Iris pigment epithelial cell (primary cell): ENCODE measurements at places on chromosomes 13 and 19.

DNA sequence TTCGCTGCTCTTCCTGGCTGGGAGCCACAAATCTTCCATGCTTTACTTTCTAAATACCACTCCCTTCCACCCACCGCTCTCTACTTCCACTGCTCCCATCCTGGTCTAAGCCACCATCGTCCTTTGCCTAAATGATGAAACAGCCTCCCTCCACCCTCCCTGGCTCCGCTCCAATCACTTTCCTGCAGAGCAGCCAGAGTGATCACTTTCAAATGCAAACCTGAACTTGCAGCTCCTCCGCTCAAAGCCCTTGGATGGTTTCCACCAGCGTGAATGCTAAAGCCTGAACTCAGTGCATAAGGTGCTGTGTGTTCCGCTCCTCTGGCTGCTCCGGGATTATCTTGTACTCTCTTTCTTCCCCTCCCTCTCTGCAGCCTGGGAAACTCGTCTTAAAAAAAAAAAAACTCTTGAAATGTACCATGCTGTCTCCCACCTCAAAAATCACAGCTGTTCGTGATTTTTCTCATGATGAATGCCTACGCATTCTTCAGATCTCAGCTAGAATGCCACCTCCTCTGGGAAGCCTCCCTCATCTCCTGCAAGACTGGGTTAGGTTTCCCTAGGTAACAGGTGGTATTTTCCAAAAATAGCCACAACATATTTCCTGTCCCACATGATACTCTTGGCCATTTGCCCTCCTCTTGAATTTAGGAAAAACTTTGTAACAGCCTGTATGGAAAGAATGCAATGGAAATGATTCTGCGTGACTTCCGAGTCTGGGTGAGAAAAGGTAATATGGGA is 3.7 kb upstream of the SIN3B start:
- DNase-seq: peak; percentile 78

DNA sequence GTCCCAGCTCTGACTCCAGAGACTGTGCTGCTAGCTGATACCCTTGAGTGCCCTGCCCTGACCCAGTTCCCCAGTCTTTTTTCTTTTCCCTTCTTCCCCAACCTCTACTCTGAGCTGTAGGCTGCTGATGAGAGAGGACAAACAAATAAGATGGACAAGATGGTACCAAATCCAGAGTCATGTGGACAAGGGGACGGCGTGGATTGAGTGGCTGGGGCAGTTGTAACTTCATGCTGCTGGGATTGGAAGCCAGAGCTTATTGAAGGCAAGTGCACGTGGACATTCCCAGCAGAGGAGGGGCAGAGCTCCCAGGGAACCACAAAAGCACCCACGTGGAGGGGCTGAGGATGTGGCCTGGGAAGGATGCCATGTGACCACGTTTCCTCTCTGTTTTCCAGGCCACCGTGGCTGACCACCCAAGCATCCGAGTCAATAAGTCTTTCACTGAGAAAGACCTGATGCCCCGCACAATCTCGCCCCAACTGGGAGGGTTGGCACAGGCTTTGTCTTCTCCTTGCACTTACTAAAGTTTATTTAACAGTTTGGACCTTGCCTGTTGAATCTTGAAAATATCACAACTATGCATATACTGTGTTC is 323.3 kb upstream of the ZNF507 start:
- DNase-seq: no peak

DNA sequence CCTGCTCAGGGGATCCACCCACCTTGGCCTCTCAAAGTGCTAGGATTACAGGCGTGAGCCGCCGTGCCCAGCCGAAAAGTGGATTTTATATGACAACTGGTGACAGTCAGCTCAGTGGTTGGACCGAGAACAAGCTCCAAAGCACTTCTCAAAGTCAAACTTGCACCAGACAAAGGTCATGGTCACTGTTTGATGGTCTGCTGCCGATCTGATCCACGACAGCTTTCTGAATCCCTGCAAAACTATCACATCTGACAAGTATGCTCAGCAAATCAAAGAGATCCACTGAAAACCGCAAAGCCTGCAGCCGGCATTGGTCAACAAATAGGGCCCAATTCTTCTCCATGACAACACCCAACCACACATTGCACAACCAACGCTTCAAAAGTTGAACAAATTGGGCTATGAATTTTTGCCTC is 21.6 kb upstream of the NAA16 start:
- DNase-seq: peak; percentile 10

- DNase-seq: no peak
Observed at GRCh38 chr19:52211926-52212571, 22.2 kb downstream of the PPP2R1A start.

GRCh38 chr13:105334211-105334610 is 1201.3 kb downstream of the EFNB2 start:
- DNase-seq: peak; percentile 88

DNA sequence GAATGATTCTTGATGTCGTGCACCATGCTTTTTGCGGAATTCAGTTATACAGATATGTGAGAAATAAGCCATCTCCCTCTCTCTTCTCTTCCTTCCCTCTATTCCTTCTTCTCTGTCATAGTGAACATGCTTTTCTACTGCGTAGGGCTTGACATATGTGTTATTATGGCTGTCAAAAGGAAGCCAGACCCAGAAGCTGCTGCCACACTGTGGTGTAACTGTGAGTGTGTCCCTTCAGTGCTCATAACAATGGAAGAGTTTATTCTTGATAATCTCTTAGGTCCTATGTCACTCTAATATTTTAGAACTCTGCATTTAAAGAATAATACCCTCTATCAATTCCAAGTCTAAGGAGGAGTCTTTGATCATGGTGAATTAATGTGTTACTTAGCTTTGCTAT is 208.9 kb upstream of the TMTC4 start:
- DNase-seq: no peak

DNA sequence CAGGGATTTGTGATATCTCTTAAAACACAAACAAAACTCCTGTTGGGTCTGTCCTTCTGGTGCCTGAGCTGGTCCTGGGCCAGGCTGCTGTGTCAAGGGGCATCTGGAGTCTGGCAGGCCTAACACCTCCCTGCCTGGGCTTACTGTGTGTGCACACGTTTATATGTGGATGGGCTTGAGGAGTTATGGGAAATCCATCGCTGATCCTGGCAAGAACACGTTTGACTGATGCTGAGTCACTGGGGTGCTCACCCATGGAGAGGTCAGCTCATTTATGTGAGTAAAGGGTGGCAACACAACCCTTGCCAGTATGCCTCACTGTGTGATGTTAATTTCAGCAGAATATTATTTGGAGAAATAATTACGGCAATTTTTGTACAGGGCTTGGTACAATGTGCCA is 44.5 kb upstream of the PCDH8 start:
- no peak for DNase-seq

DNA sequence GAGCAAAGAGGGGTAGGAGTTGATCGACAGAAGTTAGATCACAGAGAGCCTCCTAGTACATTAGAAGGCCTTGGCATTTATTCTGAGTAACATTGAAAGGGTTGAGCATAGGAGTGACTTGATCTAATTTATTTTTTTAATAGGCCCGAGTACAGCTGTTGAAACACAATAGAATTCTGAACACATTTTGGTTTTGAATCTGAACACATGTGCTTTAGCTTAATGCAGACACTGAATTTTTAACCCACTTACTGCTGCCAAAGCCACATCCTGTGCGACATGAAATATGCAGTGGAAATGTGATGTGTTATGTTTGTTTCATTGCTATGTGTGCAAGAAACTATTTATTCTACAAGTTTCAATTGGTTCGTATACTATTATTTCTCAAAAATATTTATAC is 1505.9 kb downstream of the PCDH9 start:
- peak; percentile 83 for DNase-seq

- DNase-seq: no peak
Observed at GRCh38 chr13:25585000-25585399, 213.2 kb downstream of the ATP8A2 start.

- DNase-seq: no peak
Observed at GRCh38 chr19:50735869-50736268, 12.7 kb downstream of the CLEC11A start.

DNA sequence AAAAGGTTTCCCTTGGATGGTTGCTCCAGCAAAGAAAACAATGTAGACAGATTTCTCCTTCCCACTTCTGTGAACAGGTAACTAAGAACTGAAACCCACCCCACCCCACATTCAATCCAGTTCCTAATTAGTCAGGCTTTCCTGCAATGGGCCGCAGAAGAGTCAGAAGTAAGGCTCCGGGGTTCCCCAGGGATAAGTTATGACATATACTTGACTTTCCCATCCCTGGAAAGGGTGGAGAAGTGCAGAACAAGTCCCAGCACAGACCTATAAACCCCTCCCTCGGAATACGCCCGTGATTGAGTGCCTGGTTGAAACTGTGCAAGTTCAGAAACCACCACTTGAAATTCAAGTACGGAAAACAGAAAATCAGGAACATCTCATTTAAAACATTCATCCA is 24.9 kb downstream of the RCBTB2 start:
- DNase-seq: no peak

- DNase-seq: no peak
Observed at GRCh38 chr19:48645620-48646000, 377 bp downstream of the CA11 start.

- DNase-seq: no peak
Observed at GRCh38 chr19:38073841-38074685, 150.0 kb downstream of the DPF1 start.

DNA sequence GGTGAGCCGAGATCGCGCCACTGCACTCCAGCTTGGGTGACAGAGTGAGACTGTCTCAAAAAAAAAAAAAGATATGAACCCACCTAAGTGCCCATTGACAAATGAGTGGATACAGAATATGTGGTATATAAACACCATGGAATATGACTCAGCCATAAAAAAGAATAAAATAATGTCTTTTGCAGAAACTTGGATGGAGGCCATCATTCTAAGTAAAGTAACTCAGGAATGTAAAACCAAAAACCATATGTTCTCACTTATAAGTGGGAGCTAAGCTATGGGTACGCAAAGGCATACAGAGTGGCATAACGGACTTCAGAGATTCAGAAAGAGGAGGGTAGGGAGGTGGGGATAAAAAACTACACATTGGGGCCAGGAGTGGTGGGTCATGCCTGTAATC is 29.5 kb downstream of the PLA2G4C start:
- DNase-seq: peak; percentile 17

DNA sequence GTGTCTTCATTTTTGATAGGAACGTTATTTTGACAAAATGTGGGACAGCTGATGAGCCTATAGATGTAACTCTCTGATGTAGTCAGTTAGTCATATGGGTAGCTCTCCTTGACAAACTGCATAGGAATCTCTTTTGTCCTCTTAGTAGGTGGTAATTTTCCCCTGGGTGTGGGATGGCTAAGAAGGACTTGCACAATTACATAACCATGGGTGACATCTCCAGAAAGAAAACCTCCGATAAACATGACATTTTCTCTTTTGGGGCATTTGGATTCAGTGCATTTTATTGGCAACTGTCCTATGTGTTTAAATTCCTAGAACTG is 41.8 kb downstream of the IGFL3 start:
- DNase-seq: peak; percentile 46

- no peak for DNase-seq
Observed at GRCh38 chr13:82815791-82816190, 1066.5 kb downstream of the SLITRK1 start.

DNA sequence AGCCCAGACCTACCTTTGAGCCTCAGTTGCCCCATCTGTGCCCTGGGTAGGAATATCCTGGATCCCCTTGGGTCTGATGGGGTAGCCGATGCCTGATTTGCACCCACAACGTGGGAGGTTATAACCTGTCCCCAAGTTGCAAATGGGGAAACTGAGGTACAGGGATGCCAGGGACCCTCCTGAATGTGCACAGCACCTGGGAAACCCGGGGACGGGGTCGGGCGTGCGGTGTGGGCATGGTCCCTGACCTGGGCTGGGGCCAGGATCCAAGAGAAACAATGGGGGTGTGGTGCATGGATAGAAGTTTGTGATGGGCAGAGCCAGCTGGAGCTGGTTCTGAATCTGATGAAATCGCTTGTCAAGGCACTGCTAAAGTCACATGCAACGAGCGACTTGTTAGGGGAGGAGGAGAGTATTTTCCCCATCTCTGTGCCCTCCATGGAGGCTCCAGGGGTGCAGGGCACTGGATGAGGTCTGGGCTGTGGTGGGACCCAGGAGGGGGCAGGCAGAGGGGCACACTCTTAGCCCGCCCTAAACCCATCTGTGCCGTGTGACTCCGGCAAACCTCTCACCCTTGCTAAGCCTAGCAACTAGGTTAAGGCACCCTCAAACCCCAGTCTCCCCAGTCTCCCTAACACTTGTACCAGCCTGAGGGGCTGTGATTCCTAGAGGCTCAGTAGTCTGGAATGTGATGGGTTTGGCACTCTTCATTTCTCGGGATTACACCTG is 749 bp downstream of the GDF15 start:
- no peak for DNase-seq

DNA sequence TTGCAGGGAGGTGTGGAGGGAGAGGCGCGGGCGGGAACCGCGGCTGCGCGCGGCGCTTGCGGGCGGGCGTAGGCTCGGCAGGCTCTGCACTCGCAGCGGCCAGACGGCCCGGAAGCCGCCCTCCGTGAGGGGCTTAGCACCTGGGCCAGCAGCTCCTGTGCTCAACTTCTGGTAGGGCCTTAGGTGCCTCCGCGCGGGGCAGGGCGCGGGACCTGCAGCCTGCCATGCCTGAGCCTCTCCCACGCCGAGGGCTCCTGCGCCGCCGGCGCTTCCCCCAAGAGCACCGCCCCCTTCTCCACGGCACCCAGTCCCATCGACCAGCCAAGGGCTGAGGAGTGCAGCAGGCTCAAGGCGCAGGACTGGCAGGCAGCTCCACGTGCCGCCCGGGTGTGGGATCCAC is 940.8 kb upstream of the PCDH9 start:
- DNase-seq: no peak

DNA sequence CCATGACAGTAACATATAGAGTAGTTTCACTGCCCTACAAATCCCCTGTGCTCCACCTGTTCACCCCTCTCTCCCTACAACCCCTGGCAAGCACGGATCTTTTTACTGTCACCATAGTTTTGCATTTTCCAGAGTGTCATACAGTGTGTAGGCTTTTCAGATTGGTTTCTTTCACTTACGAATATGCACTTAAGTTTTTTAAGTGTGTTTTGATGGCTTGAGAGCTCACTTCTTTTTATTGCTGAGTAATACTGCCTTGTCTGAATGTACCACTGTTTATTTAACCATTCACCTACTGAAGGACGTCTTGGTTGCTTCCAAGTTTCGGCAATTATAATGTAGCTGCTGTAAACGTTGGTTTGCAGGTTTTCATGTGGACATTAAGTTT is 175.1 kb downstream of the ITGBL1 start:
- DNase-seq: peak; percentile 31

GRCh38 chr13:106561551-106562170 is 6.3 kb downstream of the ARGLU1 start:
- peak; percentile 56 for DNase-seq

- DNase-seq: no peak
Observed at GRCh38 chr19:58145849-58146248, 4.7 kb downstream of the ZNF329 start.

DNA sequence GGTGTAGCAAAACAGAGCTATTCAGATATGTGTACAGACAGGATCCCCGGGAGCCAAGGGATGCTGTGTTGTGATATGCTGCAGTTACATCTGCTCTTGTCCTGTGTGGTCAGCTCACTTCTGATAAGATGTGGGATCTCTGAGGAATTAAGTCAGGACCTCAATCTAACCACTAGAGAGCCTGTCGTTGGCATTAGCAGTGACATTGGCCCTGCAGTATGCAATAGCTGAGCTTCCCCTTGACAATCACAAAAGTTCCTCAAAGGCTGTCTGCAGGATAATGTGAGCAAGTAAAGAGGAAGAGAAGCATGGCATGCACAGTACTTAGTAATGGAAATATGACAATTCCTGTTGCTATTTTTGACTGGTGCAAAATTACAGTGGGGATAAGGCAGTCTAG is 203.4 kb upstream of the MIR17HG start:
- DNase-seq: no peak

GRCh38 chr13:27971776-27972477 is 2.8 kb upstream of the CDX2 start:
- no peak for DNase-seq

GRCh38 chr13:46010148-46010547 is 42.4 kb downstream of the ZC3H13 start:
- peak; percentile 8 for DNase-seq
